Activated naive CD8-positive, alpha-beta T cell treated with anti-CD3 and anti-CD28 coated beads, Interleukin-2, amount 50 U/mL, for 16 hours (primary cell): ENCODE measurements at places on chromosomes 5 and 9.

GRCh38 chr5:122730037-122730436 is 44.8 kb upstream of the SNX2 start:
- no peak for DNase-seq

DNA sequence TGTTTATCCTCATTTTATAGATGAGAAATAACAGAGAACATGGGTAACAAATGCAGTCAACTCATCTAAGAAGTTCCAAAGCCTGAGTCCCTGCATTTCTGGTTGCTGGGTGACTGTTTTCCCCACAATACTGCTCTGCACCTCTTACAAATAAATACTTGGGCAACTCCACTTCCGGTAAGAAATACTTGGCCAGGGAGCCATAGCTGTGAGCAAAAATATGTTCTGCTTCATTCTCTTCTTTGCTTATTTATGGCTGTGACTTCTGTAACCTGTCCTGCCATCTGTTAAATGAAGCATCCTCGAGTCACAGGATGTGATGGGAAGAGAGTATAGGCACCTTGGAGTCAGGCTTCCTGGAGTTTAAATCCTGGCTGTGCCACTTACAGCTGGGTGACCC is 49.9 kb downstream of the GDNF start:
- DNase-seq = no peak

DNA sequence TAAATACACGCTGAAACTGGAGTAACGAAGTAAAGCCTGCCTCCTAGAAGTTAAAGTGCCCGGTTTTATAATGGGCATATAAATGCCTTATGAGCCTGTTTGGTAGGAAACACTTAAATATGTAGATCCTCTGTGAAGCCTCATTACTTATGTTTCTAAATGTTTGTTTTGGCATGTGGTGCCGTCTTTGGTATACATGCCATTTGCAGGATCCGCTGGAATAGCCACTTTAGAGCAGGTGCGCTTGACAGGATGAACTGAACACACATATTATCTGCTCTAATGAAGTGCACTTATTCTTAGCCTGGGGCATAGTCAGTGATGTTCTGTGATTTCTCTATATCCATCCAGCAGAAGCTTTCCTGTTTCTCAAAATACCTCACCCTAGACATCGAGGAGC is 778.1 kb upstream of the WWC1 start:
- no peak for DNase-seq

GRCh38 chr5:10760921-10761184 is 181 bp downstream of the DAP start:
- no peak for DNase-seq

GRCh38 chr5:108141676-108142075 is 240.2 kb downstream of the FBXL17 start:
- DNase-seq = no peak

- DNase-seq = no peak
Observed at GRCh38 chr5:167514461-167514860, 777.0 kb upstream of the WWC1 start.

GRCh38 chr9:97873882-97874281 is 20.9 kb downstream of the FOXE1 start:
- DNase-seq = no peak

DNA sequence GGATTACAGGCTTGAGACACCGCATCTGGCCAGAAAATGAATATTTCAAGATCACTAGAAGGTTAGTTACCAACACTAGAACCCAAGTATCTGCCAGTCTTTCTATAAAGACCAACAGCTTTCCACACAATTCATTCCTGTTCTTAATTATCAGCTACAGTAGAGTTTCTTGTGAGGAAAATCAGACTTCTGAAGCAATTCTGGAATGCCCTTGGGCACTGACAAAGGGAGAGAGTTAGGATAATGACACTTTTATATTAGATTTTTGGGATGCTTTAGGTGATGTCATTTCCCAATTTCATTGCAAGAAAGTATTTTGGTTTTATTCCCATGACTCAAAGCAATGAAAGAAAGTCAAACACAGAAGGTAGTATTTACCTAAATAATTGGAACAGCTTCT is 497.0 kb upstream of the TUSC1 start:
- no peak for DNase-seq

GRCh38 chr5:80411589-80412219 is 3.8 kb downstream of the ZFYVE16 start:
- no peak for DNase-seq

GRCh38 chr5:143837306-143837848 is 25.4 kb downstream of the HMHB1 start:
- DNase-seq = no peak

DNA sequence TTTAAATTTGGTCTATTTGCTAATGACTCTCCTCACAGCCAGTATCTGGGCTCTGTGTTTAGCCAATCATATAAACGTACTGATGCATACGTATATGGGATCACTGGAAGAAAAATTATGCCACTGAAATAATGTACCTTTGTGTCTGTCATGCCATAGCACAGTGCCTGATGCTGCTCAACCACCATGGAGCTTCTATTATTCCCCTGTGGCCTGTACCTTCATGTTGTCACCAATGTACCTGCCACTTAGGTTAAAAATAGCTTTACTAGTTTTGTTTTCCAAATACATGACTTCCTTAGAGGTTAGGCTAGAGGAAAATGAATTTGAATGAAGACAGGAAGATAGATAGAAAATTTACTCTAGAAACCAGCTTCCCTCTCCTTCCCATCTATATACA is 34.6 kb downstream of the HACD4 start:
- DNase-seq = no peak

- DNase-seq = no peak
Observed at GRCh38 chr5:32767948-32768467, 56.9 kb downstream of the NPR3 start.

- DNase-seq = no peak
Observed at GRCh38 chr5:126354012-126354857, 69.0 kb upstream of the GRAMD2B start.

GRCh38 chr9:86287013-86287412 is 4.7 kb upstream of the ISCA1 start:
- DNase-seq = no peak

GRCh38 chr5:113125371-113125770 is 148.8 kb downstream of the DCP2 start:
- no peak for DNase-seq

DNA sequence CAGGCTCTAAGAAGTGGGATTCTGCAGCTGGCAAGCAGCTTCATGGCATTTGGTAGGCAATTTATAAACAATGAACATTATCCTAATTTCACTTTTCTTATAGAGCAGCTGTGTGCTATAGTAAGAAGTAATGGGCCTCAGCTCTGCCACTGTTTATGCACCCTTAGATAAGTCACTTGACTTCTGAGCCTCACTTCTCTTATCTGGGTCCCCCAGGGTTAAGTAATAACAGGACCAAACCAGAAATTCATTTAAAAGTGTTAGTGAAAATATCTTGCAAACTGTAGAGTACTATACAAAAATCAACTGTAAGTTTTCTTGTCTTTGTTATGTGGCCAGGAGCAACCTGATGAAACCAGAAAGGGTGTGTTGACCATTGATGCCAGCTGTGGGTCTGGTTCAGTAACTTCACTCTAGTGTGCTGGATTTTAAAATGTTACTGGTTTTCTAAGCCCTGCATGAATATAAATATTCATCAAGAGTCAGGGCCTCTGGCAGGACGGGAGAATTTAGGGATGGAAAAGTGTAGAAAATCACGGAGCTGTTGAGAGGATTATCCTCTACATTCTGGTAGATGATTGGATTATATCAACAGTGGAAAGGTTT is 24.2 kb downstream of the TNFAIP8 start:
- DNase-seq = no peak

GRCh38 chr9:133781828-133782135 is 43.6 kb upstream of the SARDH start:
- no peak for DNase-seq

- DNase-seq = no peak
Observed at GRCh38 chr9:94923326-94924089, 197.0 kb downstream of the AOPEP start.

- DNase-seq = no peak
Observed at GRCh38 chr5:98776066-98776705, 2.7 kb downstream of the RGMB start.

GRCh38 chr5:133783481-133783880 is 171.1 kb upstream of the FSTL4 start:
- no peak for DNase-seq

- no peak for DNase-seq
Observed at GRCh38 chr5:178327446-178327845, 94.8 kb upstream of the PHYKPL start.

DNA sequence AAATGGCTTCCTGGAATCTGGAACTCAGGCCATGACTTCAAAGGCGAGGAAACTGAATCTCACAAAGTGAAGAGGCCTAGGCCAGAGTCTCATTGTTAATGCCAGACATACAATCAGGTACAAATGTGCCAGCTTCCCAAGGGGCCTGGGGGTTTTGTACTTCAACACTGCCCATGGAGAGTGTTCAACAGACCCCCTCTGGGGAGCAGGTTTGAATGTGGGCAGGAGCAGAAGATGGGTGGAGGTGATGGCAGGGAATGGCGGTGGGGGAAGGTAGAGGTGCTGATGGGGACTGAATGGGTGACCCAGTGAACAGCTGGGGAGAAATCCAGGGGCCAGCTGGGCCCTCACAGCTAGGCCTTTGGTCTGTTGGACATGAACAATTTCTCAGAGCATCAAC is 12.0 kb downstream of the FOXI1 start:
- DNase-seq = no peak

DNA sequence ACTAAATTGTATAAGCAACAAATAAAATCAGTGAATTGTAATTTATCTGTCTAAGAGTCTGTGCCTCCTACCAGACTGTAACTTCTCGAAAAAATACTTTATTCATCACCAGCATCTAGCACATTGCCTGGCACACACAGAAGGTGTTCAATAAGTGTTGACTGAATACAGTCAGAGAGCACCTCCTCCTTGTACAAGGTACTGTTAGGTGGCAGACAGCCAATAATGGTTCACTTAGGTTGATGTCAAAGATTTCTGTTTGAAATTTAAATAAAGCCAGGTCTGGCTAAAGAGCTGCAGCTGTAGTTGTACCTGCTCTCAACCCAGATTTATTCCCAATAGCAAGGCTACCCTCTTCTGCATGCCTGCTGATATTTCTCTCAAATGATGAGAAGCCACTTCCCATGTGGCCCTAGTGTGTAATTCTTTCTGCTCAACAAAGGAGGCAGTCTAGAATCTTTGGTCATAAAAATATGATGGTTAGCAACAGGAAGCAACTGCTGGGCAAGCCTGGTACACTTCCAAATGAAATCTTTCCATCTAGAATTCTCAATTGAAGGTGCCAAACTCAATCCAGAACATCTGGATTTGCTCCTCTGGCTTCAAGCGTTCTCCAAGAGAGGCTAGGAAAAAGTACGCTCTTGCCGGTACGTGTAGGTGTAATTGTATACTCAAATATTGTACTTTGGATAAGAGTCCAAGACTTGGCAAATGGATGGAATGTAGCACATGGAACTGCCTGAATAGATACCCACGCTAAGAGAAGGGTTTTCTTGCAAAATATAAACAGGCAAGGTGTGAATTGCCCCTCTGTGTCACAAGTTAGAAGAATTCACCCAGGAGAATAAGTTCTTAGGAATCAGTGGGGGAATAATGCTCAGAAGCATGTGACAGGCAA is 95.6 kb downstream of the NR6A1 start:
- no peak for DNase-seq

DNA sequence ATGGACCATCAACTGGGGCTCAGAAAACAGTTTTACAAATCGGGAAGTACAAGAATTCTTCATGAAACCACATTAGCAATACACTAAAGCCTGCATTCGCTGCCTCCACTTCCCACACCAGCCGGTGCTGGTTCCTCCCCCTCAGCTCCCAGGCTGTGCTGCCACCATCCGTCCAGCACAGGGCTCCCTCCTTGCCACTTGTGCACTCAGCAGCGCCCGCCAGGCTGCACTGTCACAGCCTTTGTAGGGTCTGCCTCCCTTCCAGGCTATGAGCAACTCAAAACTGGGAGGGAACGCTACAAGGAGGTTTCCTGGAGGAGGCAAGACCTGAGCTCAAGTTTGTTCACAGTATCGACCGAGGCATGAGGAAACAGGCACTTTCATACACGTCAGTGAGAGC is 7.7 kb downstream of the MAPK9 start:
- DNase-seq = no peak

DNA sequence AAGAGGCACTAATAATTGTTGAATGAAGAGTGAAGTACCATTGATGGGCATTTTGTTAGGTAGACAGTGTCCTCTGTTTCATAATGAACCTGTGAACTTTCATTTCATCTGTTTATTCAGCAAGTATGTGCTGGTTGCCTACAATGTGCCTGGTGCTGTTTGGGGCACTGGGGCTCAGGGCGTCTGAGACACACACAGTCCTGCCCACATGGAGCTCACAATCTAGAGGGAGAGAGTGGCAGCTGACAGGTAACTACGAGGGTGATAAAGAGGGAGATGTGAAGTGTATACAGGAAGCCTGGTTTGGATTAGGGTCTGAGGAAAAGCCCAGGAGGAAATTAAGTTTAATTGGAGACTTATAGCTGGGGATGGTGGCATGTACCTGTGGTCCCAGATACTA is 28.5 kb upstream of the NDST1 start:
- no peak for DNase-seq

GRCh38 chr5:38556599-38557307 is at the start of gene LIFR:
Gene LIFR, minus strand, starts transcription at chr5:38556646. Its CDS starts 25,999 bp downstream, at chr5:38530647.
- DNase-seq = no peak

DNA sequence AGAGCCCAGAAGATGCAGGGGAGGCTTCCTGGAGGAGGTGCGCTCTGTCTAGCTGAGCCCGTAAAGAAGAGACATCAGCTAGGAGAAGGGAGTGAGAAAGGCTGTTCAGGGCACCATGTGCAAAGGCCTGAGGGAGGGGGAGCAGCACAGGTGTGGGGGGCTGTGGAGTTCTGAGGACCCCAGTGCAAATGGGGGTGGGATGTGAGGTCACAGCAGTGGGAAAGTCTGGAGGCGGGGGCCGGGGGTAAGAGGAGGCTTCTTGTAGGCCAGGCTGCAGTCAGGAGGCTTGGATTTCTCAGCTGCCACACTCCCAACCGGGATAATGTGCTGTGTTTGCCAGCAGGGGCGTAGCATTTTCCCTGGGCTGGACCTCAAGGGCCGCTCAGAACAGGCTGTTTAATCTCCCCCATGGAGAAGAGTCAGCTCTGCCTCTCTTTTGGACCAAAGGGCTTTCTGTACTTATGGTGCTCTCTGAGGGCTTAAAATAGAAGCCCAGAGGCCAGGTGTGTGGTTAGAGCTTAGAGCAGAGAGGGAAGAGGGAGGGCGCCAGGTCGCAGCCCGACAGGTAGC is 5.7 kb downstream of the NEURL1B start:
- DNase-seq = no peak

GRCh38 chr5:91114658-91115057 is 268.5 kb downstream of the ARRDC3 start:
- DNase-seq = no peak

GRCh38 chr9:135255033-135255840 is 167.8 kb downstream of the OLFM1 start:
- DNase-seq = no peak
